ENCODE measurements at places on chromosomes 3 and 15. TPM values are rescaled to one million over a fixed set of nuclear protein-coding genes. Genes with fewer than 3 reads are reported as not detected.

KLF15 gene
- total RNA-seq = 0.39 TPM

VILL gene
- 21.6 TPM for total RNA-seq

CCDC191 gene
- 6.4 TPM for total RNA-seq

ZNF148 gene
- total RNA-seq = 40.8 TPM

THSD4 gene
- not detected for total RNA-seq

MKRN3 gene
- 0.86 TPM for total RNA-seq

CD200R1 gene
- 12.8 TPM for total RNA-seq

CCDC50 gene
- total RNA-seq = 11.8 TPM

SLC6A6 gene
- total RNA-seq = 51.8 TPM

TF gene
- total RNA-seq = 0.65 TPM

SOX14 gene
- not detected for total RNA-seq

APPL1 gene
- total RNA-seq = 22.3 TPM

EIF1B gene
- 62.1 TPM for total RNA-seq

CLDN18 gene
- not detected for total RNA-seq

NRG4 gene
- total RNA-seq = not detected

ONECUT1 gene
- not detected for total RNA-seq

PDZRN3 gene
- not detected for total RNA-seq

IQCF5 gene
- total RNA-seq = not detected

FOXB1 gene
- total RNA-seq = 0.22 TPM

FAM131A gene
- 10.9 TPM for total RNA-seq

DUOX1 gene
- 0.42 TPM for total RNA-seq

TGFBR2 gene
- 74.5 TPM for total RNA-seq

PHLDB2 gene
- total RNA-seq = 24.4 TPM

ZPLD1 gene
- not detected for total RNA-seq

AGBL1 gene
- not detected for total RNA-seq

SCG3 gene
- total RNA-seq = not detected

SRGAP3 gene
- total RNA-seq = 2.2 TPM

SPINK8 gene
- not detected for total RNA-seq

CCDC174 gene
- total RNA-seq = 26.9 TPM

FBXW12 gene
- not detected for total RNA-seq

RASL12 gene
- not detected for total RNA-seq

PRR20G gene
- not detected for total RNA-seq
